Sigmoid colon (tissue), 7 donors: ENCODE measurements at places on chromosomes 7 and 10. TPM values are rescaled to one million over a fixed set of nuclear protein-coding genes. Genes with fewer than 3 reads are reported as not detected.

DNA sequence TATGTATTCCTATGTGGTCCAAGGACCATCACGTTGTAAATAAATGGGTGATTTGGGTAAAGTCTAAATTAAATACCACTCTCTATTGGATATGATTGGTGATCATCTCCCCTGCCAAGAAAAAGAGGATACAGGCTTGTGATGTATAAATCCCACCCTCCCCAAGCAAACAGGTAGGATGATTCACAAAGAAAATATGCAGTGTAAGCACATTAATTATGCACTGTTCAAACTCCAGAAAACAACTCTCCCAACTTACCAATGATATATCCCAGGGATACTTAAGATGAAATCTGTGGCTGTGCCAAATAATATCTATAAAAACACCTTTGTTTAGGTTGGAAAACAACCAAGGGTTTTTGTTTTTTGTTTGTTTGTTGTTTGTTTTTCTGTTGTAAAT lies 795.9 kb downstream of the XPNPEP1 start:
- no peak for DNase-seq
- no peaks in the 10 kb centered on the region for H3K4me1 ChIP-seq
- H3K4me3 ChIP-seq = no peak overlapping the region
- no peaks in the 10 kb centered on the region for H3K27me3 ChIP-seq

- no peaks in the 10 kb centered on the region for H3K27me3 ChIP-seq
- H3K4me1 ChIP-seq = no peaks in the 10 kb centered on the region
- H3K27ac ChIP-seq = peak overlapping the region; percentile 79
- peak; percentile 93 for DNase-seq
- H3K4me3 ChIP-seq = no peak overlapping the region
Measured at GRCh38 chr10:34102237-34102673, 712.8 kb downstream of the PARD3 start.

DNA sequence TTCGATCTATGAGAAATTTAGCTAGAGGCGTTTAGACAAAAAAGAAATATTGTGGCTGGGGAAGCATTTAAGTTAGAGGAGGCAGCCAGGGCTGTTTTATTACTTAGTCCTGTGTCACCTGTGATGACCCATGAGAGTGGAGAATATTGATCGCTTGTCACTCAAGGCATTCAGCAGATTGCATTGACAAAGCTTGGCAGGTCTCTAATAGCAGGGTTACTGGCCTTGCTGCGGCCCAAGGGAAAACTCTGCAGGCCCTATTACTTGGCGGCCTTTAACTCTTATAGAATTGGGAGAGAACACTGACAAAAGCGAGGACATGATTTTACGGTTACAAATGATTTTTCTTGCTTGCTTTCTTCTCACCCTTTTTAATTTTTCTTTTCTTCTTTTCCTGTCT lies 473.5 kb downstream of the AUTS2 start:
- DNase-seq = no peak
- H3K36me3 ChIP-seq = no peaks in the 10 kb centered on the region
- no peak overlapping the region for H3K4me3 ChIP-seq
- peaks cover 14% of the 10 kb centered on the region for H3K4me1 ChIP-seq
- peak overlapping the region; percentile 40 for H3K27ac ChIP-seq
- no peaks in the 10 kb centered on the region for H3K27me3 ChIP-seq

DNA sequence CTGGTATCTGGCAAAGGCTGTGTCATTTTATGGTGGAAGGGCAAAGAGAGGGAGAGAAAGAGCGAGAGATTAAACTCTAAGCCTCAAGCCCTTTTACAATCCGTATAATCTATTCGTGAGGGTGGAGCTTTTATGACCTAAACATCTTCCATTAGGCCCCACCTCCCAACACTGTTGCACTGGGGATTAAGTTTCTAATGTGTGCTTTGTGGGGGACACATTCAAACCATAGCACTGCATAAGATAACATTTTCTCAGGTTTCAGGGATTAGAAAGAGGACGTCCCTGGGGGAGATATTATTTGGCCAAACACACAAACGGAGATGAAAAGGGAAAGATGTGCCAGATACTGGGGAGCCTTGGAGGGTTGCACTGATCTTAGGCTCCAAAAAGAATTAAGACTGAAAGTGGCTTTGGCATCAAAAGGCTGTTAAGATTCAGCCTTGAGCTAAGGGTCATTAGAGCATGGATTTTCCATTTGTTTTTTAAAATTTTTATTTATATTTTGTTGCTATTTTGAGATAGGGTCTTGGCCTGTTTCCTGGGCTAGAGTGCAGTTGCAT lies 19.0 kb downstream of the COL26A1 start:
- no peak overlapping the region for H3K27ac ChIP-seq
- DNase-seq = no peak
- H3K4me1 ChIP-seq = no peaks in the 10 kb centered on the region
- no peaks in the 10 kb centered on the region for H3K36me3 ChIP-seq
- H3K27me3 ChIP-seq = no peaks in the 10 kb centered on the region

- no peak for DNase-seq
- H3K27ac ChIP-seq = no peak overlapping the region
- peaks cover under 1% of the 10 kb centered on the region for H3K4me1 ChIP-seq
- no peak overlapping the region for H3K4me3 ChIP-seq
Measured at GRCh38 chr7:154874409-154875113, 128.4 kb downstream of the PAXIP1 start.

Gene VAX1
- not detected for total RNA-seq

Gene STEAP1
- total RNA-seq = 15.2 TPM

GRCh38 chr10:127427926-127428325 lies 121.2 kb upstream of the NPS start:
- no peak overlapping the region for H3K4me3 ChIP-seq
- no peaks in the 10 kb centered on the region for H3K27me3 ChIP-seq
- H3K4me1 ChIP-seq = no peaks in the 10 kb centered on the region

- no peaks in the 10 kb centered on the region for H3K4me1 ChIP-seq
- no peaks in the 10 kb centered on the region for H3K27me3 ChIP-seq
- H3K36me3 ChIP-seq = no peaks in the 10 kb centered on the region
- DNase-seq = no peak
- H3K4me3 ChIP-seq = no peak overlapping the region
- no peak overlapping the region for H3K27ac ChIP-seq
Measured at GRCh38 chr7:90584378-90584777, 11.7 kb upstream of the CDK14 start.

Gene CACNB2
- total RNA-seq = 85.3 TPM

DNA sequence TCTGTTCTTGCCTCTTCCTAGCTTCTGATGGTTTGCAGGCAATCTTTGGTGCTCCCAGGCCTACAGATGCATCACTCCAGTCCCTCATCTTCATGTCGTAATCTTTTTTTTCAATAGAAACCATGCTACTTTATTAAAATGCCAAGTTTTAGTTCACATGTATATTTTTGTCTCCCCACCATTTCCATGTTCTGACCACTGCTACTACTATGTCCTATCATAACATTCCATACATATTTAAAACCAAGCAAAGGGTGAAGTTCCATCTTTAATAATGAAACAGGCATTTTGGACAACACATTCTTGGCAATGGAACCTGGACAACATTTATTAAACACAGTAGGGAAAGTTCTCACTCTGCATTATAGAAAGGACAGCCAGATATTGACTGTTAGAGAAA lies 58.8 kb downstream of the ZNF518A start:
- no peak for DNase-seq
- H3K27ac ChIP-seq = no peak overlapping the region
- no peaks in the 10 kb centered on the region for H3K4me1 ChIP-seq
- H3K27me3 ChIP-seq = no peaks in the 10 kb centered on the region
- H3K36me3 ChIP-seq = no peaks in the 10 kb centered on the region
- H3K4me3 ChIP-seq = no peak overlapping the region

GRCh38 chr10:34389801-34390200 lies 425.3 kb downstream of the PARD3 start:
- H3K4me1 ChIP-seq = peaks cover 7% of the 10 kb centered on the region
- H3K36me3 ChIP-seq = no peaks in the 10 kb centered on the region
- no peak overlapping the region for H3K27ac ChIP-seq
- no peak for DNase-seq
- H3K27me3 ChIP-seq = no peaks in the 10 kb centered on the region

GRCh38 chr7:47714669-47715607 lies 133.0 kb upstream of the TNS3 start:
- peaks cover 3% of the 10 kb centered on the region for H3K4me1 ChIP-seq
- no peaks in the 10 kb centered on the region for H3K36me3 ChIP-seq
- DNase-seq = no peak
- H3K27ac ChIP-seq = no peak overlapping the region
- no peak overlapping the region for H3K4me3 ChIP-seq

GRCh38 chr7:142867398-142868187 lies 12.7 kb downstream of the EPHB6 start:
- H3K27ac ChIP-seq = no peak overlapping the region
- H3K4me1 ChIP-seq = no peaks in the 10 kb centered on the region
- no peaks in the 10 kb centered on the region for H3K36me3 ChIP-seq
- H3K27me3 ChIP-seq = no peaks in the 10 kb centered on the region

Gene DLX5
- total RNA-seq = not detected

Gene CREM
- total RNA-seq = 76.0 TPM

GRCh38 chr10:58066979-58067378 lies 200.7 kb downstream of the IPMK start:
- no peaks in the 10 kb centered on the region for H3K4me1 ChIP-seq
- H3K36me3 ChIP-seq = no peaks in the 10 kb centered on the region
- no peaks in the 10 kb centered on the region for H3K27me3 ChIP-seq
- H3K27ac ChIP-seq = no peak overlapping the region

DNA sequence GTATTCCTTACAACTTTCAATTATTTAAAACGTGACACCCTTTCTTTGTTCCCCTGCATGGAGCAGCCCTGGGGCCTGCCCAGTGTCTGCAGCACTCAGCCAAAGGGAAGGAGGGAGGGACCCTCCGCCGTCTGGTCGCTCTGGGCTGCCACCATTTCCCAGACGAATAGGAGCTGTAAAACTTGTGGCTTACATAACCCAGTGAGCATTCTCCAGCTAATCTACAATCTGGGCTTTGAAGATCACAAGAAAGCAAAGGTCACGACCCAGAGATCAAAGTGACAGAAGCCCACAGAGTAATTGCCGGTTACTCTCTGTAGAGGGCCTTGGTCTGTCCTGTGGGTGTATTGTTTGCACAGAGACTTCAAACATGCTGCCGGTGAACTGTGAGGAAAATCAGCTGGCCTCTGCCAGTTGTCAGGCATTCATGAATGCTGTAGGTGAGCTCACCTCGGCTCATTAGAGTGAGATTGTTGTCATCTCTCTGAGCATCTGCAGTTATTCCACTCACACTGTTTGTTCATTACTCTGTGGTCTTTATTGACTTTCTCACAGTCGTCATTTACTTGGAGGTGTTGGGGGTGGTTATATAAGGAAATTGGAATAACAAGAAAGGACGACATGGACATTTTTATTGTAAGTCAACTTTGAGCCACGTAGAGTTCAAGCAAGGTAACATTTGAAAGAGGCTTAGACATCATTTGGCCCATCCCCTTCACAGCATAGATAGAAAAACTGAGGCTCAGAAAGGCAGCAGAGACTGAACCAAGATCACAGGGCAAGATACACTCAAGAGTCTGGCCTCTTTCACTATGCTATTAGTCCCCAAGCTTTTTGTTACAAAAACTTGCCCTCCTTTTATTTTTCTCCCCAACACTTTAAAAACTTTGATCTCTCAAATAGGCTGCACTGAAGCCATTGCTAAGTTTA lies 619.8 kb downstream of the LRMDA start:
- no peak overlapping the region for H3K27ac ChIP-seq
- no peaks in the 10 kb centered on the region for H3K36me3 ChIP-seq

GRCh38 chr10:63286340-63286739 lies 153.2 kb downstream of the NRBF2 start:
- no peak overlapping the region for H3K27ac ChIP-seq
- H3K36me3 ChIP-seq = no peaks in the 10 kb centered on the region
- no peak overlapping the region for H3K4me3 ChIP-seq
- DNase-seq = no peak

DNA sequence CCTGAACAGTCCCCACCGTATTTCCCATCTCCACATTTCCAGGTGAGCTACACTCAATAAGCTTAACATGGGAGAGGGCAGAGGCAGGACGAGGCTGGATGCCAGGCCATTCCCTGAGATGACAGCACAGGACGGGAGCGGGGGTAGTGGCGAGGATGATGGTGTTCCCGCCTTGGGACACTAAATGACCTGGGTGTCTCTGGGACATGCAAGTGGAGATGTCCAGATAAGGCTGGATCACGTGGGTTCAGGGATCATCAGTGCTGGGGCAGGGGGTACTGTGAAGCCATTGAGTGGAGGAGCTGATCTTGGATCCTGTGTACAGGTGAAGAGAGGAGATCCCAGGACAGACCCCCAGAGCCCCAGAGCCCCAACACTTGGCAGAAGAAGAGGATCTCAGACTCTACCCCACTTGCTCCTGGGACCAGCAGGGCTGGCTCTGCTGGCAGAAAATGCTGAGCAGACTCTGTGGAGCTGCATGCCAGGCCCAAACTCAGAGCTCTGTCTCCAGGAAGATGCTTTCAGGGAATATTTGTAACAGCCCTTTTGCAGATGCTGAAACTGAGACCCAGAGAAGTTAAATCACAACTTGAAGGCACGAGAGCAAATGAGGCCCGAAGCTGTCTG lies 29.7 kb upstream of the HSPA12A start:
- no peaks in the 10 kb centered on the region for H3K4me1 ChIP-seq
- peak; percentile 66 for DNase-seq
- no peak overlapping the region for H3K4me3 ChIP-seq
- no peaks in the 10 kb centered on the region for H3K27me3 ChIP-seq
- no peaks in the 10 kb centered on the region for H3K36me3 ChIP-seq

DNA sequence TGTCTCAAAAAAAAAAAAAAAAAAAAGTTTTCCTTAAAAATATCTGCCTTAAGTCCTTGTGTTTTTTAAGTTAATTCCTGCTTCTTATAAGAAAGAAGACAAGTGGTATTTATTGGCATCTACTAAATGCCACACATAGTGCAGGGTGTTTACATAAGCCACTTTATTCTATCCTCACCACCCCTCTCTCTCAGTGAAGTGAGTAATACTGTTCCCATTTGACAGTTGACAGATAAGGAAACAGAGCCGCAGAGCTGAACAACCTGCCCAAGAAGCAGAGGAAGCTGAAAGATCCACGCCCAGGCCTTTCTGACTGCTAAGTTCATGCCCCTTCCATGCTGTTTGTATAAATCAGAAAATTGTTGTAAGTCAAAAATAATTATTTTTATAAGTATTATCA lies 54.1 kb downstream of the ABLIM1 start:
- no peak overlapping the region for H3K4me3 ChIP-seq
- no peak for DNase-seq
- no peaks in the 10 kb centered on the region for H3K27me3 ChIP-seq
- H3K4me1 ChIP-seq = no peaks in the 10 kb centered on the region
- H3K36me3 ChIP-seq = no peaks in the 10 kb centered on the region

DNA sequence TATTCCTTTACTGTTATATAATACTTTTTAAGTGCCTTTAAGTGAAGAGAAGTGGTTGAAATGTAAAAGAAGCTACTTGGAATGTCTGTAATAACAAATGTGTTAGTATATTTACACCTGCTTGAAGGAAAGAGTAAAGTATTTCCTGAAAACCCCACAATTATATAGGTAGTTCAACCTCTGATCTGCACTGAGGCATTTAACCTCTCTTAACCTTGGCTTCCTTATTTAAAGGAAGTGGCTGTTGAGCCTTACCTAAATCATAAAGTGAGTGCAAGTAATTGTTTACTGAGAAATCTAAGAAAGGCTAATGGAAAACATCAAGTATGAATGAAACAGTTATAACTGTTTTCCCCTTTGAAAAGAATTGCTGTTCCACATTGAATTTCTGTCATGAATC lies 294.5 kb downstream of the ADK start:
- H3K27me3 ChIP-seq = no peaks in the 10 kb centered on the region
- H3K36me3 ChIP-seq = no peaks in the 10 kb centered on the region
- DNase-seq = no peak
- H3K4me1 ChIP-seq = no peaks in the 10 kb centered on the region
- no peak overlapping the region for H3K27ac ChIP-seq
- no peak overlapping the region for H3K4me3 ChIP-seq
